ENCODE measurements at places on chromosomes 1 and 21. TPM values are rescaled to one million over a fixed set of nuclear protein-coding genes. Genes with fewer than 3 reads are reported as not detected.

Gene SFN
- 4.2 TPM for total RNA-seq

Gene CAMK2N1
- 6.0 TPM for total RNA-seq

Gene FCRLA
- total RNA-seq: 16.9 TPM

Gene C1QA
- not detected for total RNA-seq

Gene RORC
- total RNA-seq: not detected

Gene SIM2
- total RNA-seq: 0.23 TPM
